BE2C (cell line): ENCODE measurements at places on chromosomes 2 and 18.

DNA sequence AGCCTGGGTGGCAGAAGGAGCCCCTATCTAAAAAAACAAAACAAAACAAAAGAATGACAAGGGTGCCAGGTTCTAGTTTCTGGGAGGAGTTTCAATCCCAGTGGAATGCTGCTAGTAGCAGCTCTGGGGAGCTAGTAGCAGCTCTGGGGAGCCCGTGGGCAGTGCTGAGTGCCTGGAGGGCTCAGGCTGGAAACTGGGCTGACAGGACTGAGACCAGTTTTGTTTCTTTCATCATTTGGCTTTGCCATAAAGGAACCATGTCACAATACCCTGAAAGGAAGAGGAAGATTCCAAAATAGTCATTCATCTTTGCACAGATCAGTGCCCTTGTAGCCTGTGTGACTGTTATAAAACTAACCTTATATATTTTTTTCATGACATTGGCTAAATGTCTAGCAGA, 10.6 kb downstream of the MFSD6 start:
- DNase-seq, result no peak

GRCh38 chr2:99816908-99817307, 325.5 kb downstream of the AFF3 start:
- DNase-seq, result no peak

GRCh38 chr2:113351375-113352355, 72.9 kb upstream of the PAX8 start:
- no peak for DNase-seq

DNA sequence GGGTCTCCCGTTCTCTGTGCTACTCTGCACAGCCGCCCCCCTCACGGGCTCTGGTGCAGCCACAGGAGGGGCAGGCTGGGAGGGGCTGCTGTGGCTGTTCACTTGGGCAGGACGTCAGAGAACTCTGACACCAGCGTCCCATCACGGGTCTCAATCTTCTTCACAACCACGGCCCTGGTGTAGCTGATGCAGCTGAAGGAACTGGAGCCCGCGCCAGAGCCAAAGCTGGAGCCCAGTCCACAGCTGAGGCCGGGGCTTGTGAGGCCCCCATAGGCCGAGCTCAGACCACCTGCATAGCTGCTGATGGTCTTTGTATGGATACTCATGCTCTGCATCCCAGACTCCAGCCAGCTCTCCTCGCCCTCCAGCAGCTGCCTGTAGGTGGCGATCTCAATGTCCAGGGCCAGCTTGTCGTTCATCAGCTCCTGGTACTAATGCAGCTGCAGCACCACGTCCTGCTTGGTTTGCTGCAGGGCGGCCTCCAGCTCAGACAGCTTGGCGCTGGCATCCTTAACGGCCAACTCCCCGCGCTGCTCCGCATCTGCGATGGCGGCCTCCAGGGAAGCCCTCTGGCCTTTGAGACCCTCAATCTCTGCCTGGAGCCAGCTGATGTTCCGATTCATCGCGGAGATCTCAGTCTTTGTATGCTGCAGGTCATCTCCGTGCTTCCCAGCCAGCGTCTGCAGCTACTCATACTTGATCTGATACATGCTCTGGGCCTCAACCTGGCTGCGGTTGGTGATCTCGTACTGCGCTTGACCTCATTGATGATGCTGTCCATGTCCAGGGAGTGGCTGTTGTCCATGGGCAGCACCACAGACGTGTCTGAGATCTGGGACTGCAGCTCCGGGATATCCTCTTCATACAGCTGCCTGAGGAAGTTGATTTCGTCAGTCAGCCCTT, 7.4 kb upstream of the DUSP19 start:
- DNase-seq, result peak; percentile 65

GRCh38 chr2:159505196-159505595, 111.2 kb downstream of the BAZ2B start:
- no peak for DNase-seq

- peak; percentile 33 for DNase-seq
These were observed 115.9 kb upstream of the SYT4 start for GRCh38 chr18:43393174-43393573.

DNA sequence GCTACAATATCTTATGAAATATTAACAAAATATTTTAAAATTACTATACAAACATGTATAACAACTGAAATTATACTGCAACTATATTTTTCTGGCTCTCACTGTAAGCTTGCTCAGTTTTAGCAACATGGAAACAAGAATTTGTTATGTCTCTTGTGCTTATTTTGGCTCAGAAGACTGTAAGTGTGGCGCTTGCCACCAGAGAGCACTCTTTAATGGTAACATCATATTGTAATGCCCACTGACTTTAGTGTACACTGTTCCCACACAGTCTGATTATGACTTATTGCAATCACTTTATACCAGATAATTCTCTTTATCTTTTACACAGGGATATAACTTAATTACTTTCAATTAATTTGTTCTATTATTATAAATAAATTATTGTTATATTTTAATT, 1500.6 kb upstream of the TMEFF2 start:
- peak; percentile 18 for DNase-seq

DNA sequence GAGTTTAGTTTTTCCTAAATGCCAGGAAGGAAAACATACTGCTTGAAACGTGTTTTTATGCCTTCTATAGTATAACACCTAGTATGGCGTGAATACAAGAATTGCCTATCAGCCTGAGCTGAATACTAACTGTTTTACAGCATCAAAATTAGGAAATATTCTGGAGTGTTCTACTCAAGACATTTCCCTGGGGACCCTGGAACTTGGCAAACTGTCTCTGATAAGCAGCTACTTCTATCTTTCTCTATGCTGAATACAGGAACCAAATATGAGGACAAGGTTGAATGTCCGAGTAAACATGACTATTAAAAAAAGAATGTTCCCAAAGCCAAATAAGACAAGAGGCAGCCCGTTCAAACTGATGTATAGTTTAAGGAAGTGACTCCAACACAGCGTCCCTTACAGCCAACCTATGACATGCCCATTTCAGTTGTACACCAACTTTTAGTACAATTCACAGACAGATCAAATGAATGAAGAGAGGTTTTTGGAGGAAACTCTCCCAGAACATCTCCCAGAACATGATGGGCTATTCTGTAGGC, 951.3 kb upstream of the ACVR2A start:
- DNase-seq, result no peak

GRCh38 chr2:71718686-71719085, 265.3 kb downstream of the DYSF start:
- DNase-seq, result no peak

DNA sequence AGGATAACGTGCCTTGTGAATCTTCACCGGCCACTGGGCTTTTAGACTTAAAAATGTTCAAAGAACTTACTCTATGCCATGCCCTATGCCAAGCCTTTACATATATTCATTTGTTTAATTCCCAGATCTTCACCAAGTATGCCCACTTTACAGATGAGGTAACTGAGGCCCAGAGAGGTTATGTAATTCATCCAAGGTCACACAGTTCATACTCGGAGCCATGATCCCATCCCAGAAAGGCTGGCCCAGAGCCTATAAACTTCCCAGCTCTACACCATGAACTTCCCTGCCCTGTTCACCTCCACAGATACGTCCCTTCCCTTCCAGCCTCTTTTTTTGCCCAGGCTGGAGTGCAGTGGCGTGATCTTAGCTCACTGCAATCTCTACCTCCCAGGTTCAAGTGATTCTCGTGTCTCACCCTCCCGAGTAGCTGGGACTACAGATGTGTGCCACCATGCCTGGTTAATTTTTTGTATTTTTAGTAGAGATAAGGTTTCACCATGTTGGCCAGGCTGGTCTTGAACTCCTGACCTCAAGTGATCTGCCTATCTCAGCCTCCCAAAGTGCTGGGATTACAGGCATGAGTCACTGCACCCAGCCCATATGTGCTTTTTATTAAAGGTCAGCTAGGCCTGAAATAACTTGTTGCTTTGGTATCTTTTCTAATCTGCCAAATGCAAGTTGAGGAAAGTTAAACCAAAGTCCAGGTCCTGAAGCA, 44.1 kb downstream of the MTHFD2 start:
- DNase-seq, result no peak

DNA sequence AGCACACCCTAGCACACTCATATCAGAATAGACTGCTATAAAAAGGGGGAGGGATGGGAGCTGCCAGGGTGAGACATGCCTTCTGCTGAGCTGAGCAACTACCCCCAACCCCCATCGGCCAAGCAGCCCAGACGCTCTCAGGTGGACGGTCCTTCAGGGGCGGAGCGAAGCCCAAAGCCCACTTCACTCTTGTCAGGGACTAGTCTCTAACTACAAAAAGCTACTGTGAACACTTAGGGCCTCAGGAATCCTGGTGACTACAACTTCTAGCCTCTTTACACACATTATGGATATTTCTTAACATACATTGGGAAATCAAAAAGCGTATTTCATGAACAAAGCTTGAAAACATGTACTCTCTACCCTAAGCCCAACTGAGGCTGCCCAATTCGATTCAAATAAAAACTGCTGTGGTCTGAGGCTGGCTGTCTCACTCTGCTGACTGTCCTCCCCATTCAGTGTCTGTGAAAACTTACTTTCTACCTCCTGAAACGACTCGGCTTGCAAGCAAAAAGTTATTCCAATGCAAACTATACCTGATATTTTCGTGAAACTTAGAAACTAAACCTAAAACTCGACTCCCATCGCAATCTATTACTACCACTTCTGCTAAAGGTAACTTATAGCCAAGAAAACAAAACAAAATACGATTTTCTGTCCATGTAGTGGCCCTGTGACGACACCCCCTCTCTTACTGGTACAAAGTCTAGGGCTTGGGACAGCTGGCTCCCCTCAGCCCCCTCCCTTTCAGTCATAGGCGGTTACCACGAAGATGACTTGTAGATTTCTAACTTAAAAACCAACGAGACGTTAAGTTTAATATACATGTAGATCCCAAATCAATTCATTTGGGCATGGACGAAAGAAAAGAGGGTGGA, 1.2 kb downstream of the SERTAD2 start:
- DNase-seq, result no peak

GRCh38 chr18:44996261-44996660, 315.6 kb downstream of the SETBP1 start:
- DNase-seq, result no peak

DNA sequence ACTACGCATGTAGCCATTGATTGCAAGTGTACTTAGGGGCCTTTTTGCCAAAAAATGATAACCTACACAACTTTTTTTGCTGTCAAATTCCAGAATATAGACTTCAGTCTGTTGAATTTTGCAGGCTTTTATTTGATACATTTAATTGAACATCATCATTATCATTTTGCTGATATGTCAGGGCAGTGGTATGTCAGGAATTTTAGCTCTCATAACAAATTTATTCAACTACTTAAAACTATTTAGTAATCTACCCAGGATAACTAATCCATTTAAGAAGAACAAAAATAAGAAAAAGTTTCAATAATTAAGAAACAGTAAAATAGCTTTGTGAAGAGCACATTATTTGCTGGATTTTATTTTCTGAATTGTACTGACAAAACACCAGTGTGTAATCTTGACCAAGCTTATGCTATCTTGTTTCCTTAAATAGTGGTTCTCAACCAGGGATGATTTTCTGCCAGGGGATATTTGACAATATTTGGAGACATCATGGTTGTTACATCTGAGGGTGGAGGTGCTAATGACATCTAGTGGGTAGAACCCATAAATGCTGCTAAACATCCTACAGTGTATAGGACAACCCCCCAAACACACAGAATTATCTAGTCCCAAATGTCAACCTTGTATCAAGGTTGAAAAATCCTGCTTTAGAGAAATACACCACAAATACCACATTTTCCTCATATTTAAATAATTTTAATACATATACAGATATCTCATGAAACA, 12.1 kb upstream of the TTN start:
- no peak for DNase-seq

DNA sequence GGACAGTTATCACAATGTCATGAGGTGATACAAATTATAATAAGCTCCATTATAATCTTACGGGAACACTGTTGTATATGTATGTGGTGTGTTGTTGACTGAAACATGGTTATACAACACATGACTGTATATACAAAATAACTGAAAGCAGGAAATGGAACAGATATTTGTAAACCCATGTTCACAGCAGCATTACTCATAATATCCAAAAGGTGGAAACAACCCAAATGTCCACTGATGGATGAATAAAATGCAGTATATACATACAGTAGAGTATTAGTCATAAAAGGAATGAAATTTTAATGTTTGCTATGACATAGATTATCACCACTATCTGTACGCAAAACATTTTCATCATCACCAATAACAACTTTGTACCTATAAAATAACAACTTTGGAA, 107.3 kb downstream of the USP34 start:
- DNase-seq, result no peak

DNA sequence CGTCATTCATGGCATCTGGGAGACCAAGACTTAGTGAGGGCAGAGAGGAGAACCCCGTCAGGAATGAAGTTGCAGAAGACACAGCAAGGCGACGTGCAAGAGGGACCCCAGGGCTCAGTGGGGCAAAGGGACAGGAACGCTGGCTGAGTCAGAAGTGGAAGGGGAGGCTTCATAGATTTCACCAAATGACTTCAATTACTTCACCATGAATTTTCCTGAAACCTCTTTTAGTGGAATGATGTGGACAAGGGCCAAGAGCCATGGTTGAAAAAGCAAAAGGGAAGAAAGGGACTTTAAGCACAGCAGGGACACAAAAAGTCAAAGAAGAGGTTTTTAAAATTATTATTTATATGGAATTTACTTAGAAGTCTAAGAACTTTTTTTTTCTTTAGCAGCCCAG, 141.6 kb upstream of the PID1 start:
- no peak for DNase-seq

GRCh38 chr18:6414723-6415417, at the start of gene L3MBTL4:
Gene L3MBTL4 (minus strand): TSS chr18:6414911. CDS start chr18:6311625, 103,286 bp downstream.
- DNase-seq, result no peak
